PC-3 (cell line): ENCODE measurements at places on chromosomes 2 and 18. TPM values are rescaled to one million over a fixed set of nuclear protein-coding genes. Genes with fewer than 3 reads are reported as not detected.

RGPD5 gene
- 18.5 and 26.0 TPM in 2 replicates for total RNA-seq

GAD1 gene
- total RNA-seq: 10.6 and 16.5 TPM in 2 replicates

TUBA4B gene
- total RNA-seq: not detected in 2 replicates

IDH1 gene
- 71.5 and 73.6 TPM in 2 replicates for total RNA-seq

RIT2 gene
- not detected in 2 replicates for total RNA-seq

PRKCE gene
- 4.4 and 7.0 TPM in 2 replicates for total RNA-seq

CMPK2 gene
- total RNA-seq: 5.0 and 6.5 TPM in 2 replicates

RAPH1 gene
- total RNA-seq: 7.0 and 40.3 TPM in 2 replicates

NTSR2 gene
- not detected in 2 replicates for total RNA-seq

CRYGC gene
- total RNA-seq: not detected in 2 replicates

LOXL3 gene
- 5.8 and 12.4 TPM in 2 replicates for total RNA-seq

TMEFF2 gene
- not detected in 2 replicates for total RNA-seq

ABCG8 gene
- total RNA-seq: not detected in 2 replicates

ARHGAP15 gene
- total RNA-seq: not detected in 2 replicates

NYAP2 gene
- total RNA-seq: not detected in 2 replicates

FECH gene
- 87.7 and 136 TPM in 2 replicates for total RNA-seq

KIAA2012 gene
- total RNA-seq: not detected in 2 replicates

L3MBTL4 gene
- total RNA-seq: 0.47 and 0.63 TPM in 2 replicates

COBLL1 gene
- 3.6 and 4.3 TPM in 2 replicates for total RNA-seq

ALKAL2 gene
- 3.6 TPM in 1 of 2 replicates, not detected in the other for total RNA-seq

IL36A gene
- not detected in 2 replicates for total RNA-seq

RUFY4 gene
- not detected in 2 replicates for total RNA-seq

ALK gene
- total RNA-seq: 0.81 and 0.87 TPM in 2 replicates

CDH19 gene
- total RNA-seq: 0.11 TPM in 1 of 2 replicates, not detected in the other

ACMSD gene
- not detected in 2 replicates for total RNA-seq

HOXD11 gene
- total RNA-seq: not detected in 2 replicates

MARCO gene
- not detected in 2 replicates for total RNA-seq

SLC5A7 gene
- 0.06 TPM in 1 of 2 replicates, not detected in the other for total RNA-seq

FLACC1 gene
- 0.26 and 5.9 TPM in 2 replicates for total RNA-seq

MARCHF4 gene
- 1.9 and 3.7 TPM in 2 replicates for total RNA-seq

PROKR1 gene
- total RNA-seq: 0.12 and 0.26 TPM in 2 replicates

CCDC121 gene
- 0.87 and 2.7 TPM in 2 replicates for total RNA-seq

ALLC gene
- not detected in 2 replicates for total RNA-seq

TMEM150A gene
- total RNA-seq: 3.9 and 4.9 TPM in 2 replicates

LIPG gene
- 9.1 and 14.8 TPM in 2 replicates for total RNA-seq
